ENCODE measurements at places on chromosomes 7 and 10. TPM values are rescaled to one million over a fixed set of nuclear protein-coding genes. Genes with fewer than 3 reads are reported as not detected.

GRCh38 chr10:34400075-34400474 lies 415.0 kb downstream of the PARD3 start:
- H3K27me3 ChIP-seq: no peaks in the 10 kb centered on the region
- no peaks in the 10 kb centered on the region for H3K36me3 ChIP-seq
- DNase-seq: no peak
- no peak overlapping the region for H3K27ac ChIP-seq
- H3K4me3 ChIP-seq: no peak overlapping the region
- no peaks in the 10 kb centered on the region for H3K4me1 ChIP-seq

DNA sequence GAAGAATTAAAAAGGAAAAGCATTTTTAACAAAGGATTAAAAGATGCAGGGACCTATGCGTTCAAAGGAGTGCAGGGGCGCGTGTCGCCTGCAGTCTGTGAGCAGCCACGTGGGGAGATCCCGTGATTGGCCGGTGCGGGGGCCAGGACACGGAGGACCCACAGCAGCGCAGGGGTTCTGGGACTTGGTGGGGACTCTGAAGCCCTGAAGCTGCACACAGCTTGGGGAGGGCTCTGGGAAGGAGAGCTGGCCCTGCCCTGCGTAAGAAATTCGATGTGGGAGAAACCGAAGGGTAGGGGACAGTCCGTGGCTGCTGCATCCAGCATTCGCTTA lies 268.1 kb downstream of the KLF6 start:
- H3K36me3 ChIP-seq: no peaks in the 10 kb centered on the region
- H3K4me1 ChIP-seq: no peaks in the 10 kb centered on the region
- H3K27ac ChIP-seq: no peak overlapping the region
- H3K4me3 ChIP-seq: no peak overlapping the region
- no peaks in the 10 kb centered on the region for H3K27me3 ChIP-seq
- no peak for DNase-seq

DNA sequence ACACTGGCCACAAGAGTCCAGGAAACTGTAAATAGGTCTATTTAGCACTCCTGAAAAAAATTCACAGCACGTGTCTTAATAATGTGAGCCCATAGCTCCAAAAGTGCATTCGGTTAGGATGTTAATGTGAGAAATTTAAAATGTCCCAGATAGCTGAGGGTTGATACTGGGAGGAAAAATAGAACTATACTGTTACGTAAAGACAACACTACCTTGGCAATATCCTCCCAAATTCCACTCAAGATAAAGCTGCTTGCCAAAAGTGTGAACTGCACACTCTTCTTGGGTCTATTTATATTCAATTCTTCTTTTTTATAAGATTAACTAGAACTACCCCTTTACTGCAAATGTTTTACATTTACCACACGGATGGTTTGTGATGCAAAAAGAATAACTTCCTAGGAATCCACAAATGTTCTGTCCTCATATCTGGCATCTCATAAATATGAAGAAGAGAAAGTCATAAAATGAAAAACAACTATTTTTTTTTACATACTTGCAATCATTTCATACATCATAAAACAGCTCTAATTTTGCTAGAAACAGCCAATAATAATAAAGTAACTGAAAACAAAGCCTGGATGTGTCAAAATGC lies 10.4 kb downstream of the RAB11FIP2 start:
- H3K27ac ChIP-seq: no peak overlapping the region
- no peaks in the 10 kb centered on the region for H3K36me3 ChIP-seq
- DNase-seq: no peak
- peaks cover 52% of the 10 kb centered on the region for H3K4me1 ChIP-seq

- H3K27ac ChIP-seq: no peak overlapping the region
- no peaks in the 10 kb centered on the region for H3K36me3 ChIP-seq
- no peak for DNase-seq
- H3K4me3 ChIP-seq: no peak overlapping the region
Measured at GRCh38 chr10:22900841-22901601, 26.8 kb upstream of the ARMC3 start.

Gene DLG5
- total RNA-seq: 79.6 TPM

Gene FFAR4
- 1.3 TPM for total RNA-seq
